ENCODE measurements at places on chromosomes 13 and 19.
A peak's percentile ranks its signal among the peaks of the same experiment; 100 is the strongest.

GRCh38 chr19:55809381-55810058 is 22.3 kb downstream of the NLRP11 start:
- DNase-seq = no peak

DNA sequence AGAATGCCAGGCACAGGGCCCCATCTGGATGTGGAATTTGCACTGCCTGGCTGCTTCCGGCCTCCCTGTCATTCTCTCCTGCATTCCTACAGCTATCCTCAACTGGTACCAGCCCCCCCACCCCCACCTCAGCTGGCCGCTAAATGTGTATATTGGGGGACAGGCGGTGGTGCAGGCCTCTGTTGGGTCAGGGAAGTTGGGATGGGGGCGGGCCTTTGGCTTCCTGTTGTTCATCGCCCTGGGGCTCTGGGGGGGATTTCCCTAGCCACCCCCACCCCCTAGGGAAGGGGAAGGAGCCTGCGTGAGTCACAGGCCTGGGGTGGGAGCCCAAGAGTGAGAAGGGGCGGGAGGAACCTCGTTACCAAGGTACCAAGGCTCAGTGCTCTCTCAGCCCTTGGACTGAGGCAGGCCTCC is 10.6 kb downstream of the POU2F2 start:
- peak; percentile 45 for DNase-seq

- no peak for DNase-seq
Measured at GRCh38 chr13:27012482-27013197, 159.0 kb downstream of the USP12 start.

- DNase-seq = no peak
Measured at GRCh38 chr19:980133-980998, 3.8 kb upstream of the WDR18 start.

DNA sequence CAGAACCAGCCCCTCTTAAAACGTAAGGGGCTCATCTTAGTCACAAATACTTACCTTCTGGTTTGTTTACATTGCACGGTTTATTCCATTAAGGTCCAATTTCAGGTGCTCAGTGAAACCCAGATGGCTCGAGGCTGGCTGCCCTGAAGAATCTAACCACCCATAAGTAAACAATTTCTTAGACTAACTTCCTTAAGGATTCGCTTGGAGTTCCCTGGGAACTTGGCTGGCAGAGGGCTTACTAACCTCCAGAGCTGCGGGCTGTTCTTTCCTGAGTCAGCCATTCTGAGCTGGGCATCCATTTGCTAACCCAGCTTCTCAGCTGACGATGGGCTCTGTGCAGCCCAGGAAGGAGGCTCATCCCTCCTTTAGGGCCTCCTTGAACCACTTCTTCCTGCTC is 262.1 kb downstream of the FGF9 start:
- DNase-seq = no peak
